BJ (cell line): ENCODE measurements at places on chromosomes 2 and 18. TPM values are rescaled to one million over a fixed set of nuclear protein-coding genes. Genes with fewer than 3 reads are reported as not detected.

Gene TMEM182
- 2.6 and 3.7 TPM in 2 replicates for polyA plus RNA-seq

Gene CHPF
- polyA plus RNA-seq: 65.0 and 119 TPM in 2 replicates

Gene IL1A
- polyA plus RNA-seq: 0.11 and 0.17 TPM in 2 replicates

Gene LRRC30
- polyA plus RNA-seq: not detected in 2 replicates

Gene C2orf81
- 0.18 and 0.67 TPM in 2 replicates for polyA plus RNA-seq

Gene KATNAL2
- polyA plus RNA-seq: 1.3 and 1.8 TPM in 2 replicates

Gene LYG1
- 0.70 and 0.85 TPM in 2 replicates for polyA plus RNA-seq

Gene NEUROD1
- polyA plus RNA-seq: not detected in 2 replicates

Gene CCBE1
- polyA plus RNA-seq: 35.4 and 51.2 TPM in 2 replicates

Gene ATP9B
- polyA plus RNA-seq: 16.3 and 17.4 TPM in 2 replicates

Gene SERPINB7
- 149 and 246 TPM in 2 replicates for polyA plus RNA-seq

Gene YPEL5
- polyA plus RNA-seq: 141 and 190 TPM in 2 replicates

Gene UXS1
- polyA plus RNA-seq: 39.9 and 46.3 TPM in 2 replicates

Gene SLC23A3
- 1.1 and 1.3 TPM in 2 replicates for polyA plus RNA-seq

Gene UGT1A1
- not detected in 2 replicates for polyA plus RNA-seq

Gene TGFA
- polyA plus RNA-seq: 0.06 and 0.13 TPM in 2 replicates

Gene REG1B
- polyA plus RNA-seq: not detected in 2 replicates

Gene CACNB4
- 0.12 TPM in 2 replicates for polyA plus RNA-seq

Gene FSHR
- not detected in 2 replicates for polyA plus RNA-seq

Gene SCN9A
- polyA plus RNA-seq: 19.4 and 38.8 TPM in 2 replicates

Gene CYS1
- 1.5 and 2.5 TPM in 2 replicates for polyA plus RNA-seq

Gene IL1R2
- polyA plus RNA-seq: not detected in 2 replicates

Gene GRB14
- polyA plus RNA-seq: 0.29 and 0.32 TPM in 2 replicates

Gene COL6A3
- 522 and 695 TPM in 2 replicates for polyA plus RNA-seq

Gene SERPINB5
- not detected in 2 replicates for polyA plus RNA-seq

Gene CCDC93
- 12.8 and 17.3 TPM in 2 replicates for polyA plus RNA-seq

Gene SLC14A1
- 0.63 and 0.77 TPM in 2 replicates for polyA plus RNA-seq

Gene ATP8B1
- polyA plus RNA-seq: 53.3 and 84.5 TPM in 2 replicates

Gene NPC1
- polyA plus RNA-seq: 34.2 and 54.5 TPM in 2 replicates

Gene FAP
- 135 and 263 TPM in 2 replicates for polyA plus RNA-seq

Gene RAX
- not detected in 2 replicates for polyA plus RNA-seq

Gene CLIP4
- polyA plus RNA-seq: 38.8 and 59.4 TPM in 2 replicates

Gene ABCB11
- not detected in 2 replicates for polyA plus RNA-seq
